HS-27A (cell line): ENCODE measurements at places on chromosomes 7 and 10.

GRCh38 chr10:102869258-102870198 is at the start of gene AS3MT:
TSS of gene AS3MT (plus strand) at chr10:102869470. CDS start at chr10:102869593, 123 bp downstream.
- no peak for DNase-seq

DNA sequence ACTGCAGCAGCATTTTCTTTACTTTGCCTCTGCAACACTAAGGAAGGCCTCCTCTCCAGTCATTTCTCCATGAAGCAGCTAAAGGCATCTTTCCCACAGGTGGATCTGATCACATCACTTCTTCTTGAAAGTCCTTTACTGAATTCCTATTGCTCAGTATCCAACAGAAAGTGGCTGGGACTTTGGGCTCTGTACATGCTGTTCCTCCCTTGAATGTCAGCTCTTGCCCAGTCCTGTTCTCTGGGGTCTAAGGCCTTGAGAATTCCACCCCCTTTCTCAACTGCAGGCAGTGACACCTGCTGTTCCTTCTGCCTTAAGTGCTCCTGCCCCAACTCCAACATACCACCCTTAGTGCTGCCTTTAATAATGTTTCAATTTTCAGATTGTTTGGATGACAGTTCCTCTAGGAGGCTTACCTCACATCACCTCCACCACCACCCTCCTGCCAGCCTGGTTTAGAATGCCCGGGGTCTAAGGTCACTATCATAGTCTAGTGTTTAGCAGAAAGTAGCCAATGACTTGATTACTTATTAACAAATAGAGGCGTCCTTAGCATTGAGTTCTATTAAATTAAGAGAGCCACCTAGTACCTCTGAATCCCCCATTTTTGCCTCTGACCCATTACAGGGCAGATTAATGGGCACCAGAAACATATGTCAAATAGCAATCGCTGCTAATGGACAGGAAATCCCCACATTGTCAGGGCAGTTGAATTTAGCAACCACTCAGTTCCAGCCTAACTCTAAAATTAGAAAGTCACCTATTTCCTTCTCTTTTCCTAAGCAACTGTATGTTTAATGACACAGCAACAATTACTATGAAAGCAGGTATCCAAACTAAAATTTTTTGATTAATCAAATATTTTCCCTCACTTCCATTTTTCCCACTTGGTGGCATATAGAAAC is 11.4 kb downstream of the INHBA start:
- no peak for DNase-seq

DNA sequence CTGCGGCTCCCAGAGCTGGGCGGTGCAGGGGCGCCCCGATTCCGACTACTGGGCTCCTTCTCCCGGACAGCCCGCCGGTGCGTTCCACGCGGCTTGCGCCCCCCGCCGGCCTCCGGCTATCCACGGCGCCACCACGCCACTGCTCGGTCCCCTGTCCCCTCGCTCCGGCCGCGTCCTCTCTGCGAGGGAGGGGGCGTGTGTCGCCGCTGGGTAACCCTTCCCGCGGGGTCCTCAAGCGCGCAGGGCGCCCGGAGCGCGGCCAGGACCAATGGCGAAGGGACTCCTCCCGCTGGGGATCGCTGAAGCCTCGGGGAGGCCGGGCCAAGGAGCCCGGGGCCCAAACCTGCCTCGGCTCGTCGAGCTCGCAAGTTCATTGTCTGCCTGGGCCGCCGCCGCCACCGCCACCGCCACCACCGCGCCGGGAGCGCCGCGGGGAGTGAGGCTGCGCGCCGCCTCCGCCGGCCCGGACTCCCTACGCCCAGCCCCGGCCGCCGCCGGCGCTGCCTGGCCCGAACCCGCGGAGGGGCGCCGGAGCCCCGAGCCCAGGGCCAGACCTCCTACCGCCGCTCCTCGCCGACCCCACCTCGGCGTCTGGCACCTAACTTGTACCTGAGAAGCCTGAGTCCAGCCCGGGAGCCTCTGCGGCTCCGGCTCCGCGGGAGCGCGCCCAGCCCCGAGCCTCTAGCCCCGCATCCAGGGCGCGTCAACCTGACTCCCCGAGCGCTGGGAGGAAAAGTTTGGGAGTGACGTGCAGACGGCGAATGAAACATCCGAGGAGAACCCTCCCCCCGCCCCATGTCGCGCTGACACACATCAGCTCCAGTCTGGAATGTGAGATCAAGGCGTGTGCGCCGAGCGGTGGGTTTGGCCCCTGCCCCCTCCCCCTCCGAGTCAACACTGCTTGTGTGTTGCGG is at the start of gene CHST15:
CHST15 (minus strand) TSS at position 739 of the 914 bp plus-strand sequence. CDS start 47,386 bp downstream, outside the sequence.
- DNase-seq: no peak

DNA sequence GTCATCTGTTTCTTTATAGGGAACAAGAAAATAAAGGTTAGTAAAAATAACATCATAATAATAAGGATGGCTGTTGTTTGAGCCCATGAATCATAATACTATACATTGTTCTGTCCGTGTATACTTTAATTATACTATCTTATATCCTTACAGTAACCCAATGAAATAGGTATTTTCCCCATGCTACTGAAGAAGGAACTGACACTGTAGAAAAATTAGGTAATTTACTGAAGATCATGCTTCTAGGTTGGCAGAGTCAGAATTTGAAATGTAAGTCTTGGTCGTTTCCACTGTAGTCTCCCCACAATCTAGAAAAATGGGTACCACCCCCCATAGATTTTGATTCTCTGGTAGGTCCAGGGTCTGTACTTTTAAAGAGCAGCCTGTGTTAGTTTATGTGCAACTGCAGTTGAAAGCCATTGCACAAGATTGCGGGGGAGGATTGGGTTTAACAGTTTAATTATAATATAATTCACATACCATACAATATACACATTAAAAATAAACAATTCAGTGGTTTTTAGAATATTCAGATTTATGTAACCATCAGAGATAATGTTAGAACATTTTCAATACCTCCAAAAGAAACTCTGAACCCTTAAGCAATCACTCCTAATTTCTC is 47.7 kb downstream of the SHOC2 start:
- no peak for DNase-seq

DNA sequence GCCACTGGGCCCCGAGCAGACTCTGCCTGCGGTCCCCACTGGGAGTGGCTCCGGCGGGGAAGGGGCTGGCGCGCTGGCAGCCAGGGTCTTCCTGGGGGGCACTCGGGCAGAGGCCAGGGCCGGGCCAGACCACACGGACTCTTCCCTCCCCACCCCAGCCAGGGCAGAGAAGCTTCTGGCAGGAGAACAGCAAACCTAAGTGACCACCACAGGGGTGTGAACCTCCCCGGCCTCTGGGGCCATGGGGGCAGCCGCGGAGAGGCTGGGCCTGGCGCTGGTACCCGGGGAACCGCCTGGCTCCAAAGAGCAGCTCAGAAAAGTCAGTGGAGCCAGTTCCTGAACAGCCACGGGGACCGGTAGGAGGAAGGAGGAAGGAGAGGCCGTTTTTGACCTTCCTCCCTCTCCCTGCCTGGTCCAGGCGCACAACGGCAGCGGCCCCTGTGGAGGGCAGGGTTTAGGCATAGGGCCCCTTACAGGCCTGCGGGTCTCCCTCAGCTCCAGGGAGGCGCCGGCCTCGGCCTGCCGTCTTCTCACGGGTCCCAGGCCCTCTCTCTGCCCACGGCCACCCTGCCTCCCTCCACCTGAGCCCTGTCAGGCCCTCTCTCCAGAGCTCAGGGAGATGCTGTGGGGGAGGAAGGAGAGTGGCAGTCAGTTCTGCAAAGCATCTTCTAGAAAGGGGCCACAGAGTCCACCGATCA is 51.8 kb downstream of the TMEM209 start:
- DNase-seq: no peak

DNA sequence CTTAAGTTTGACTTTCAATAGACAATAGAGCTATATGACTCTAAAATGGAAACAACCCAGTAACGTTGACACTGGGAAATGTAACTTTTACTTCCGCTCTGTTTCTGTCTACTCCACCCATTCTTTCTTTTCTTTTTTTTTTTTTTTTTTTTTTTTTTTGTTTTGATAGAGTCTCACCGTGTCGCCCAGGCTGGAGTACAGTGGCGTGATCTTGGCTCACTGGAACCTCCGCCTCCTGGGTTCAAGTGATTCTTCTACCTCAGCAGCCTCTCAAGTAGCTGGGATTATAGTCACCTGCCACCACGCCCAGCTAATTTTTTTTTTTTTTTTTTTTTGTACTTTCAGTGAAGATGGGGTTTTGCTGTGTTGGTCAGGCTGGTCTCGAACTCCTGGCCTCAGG is 13.9 kb downstream of the PRSS2 start:
- no peak for DNase-seq

DNA sequence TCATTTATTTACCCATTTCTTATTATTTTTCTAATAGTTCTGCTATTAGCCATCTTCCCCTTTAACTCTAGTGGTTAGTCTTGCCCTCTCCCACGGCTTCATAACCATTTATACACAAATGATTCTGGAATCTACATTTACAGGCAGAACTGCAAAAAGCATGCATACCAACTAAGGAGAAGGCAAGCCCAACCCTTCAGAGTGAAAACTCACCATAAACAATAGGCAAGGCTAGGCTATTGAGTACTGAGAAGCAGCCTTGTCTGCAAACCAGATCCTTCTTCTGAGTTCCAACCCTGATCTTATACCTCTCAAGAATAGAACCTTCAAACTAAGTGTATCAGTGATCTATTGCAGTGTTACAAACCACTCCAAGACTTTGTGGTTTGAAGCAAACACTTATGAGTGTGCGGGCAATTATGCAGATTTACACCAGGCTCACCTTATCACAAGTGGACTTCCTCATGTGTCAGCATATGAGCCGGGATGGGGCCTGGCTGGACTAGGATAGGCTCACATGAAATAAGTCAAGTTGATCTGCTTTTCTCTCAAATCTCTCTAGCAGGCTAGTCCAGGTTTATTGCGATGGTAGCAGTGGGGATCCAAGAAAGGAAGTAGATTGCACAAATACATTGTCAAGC is 896.9 kb upstream of the PHF14 start:
- DNase-seq: no peak

- no peak for DNase-seq
Measured at GRCh38 chr7:139180700-139181311, 50.2 kb upstream of the UBN2 start.
